ENCODE measurements at places on chromosomes 3 and 15. TPM values are rescaled to one million over a fixed set of nuclear protein-coding genes. Genes with fewer than 3 reads are reported as not detected.

The IL5RA gene
- total RNA-seq: not detected

GRCh38 chr3:195809291-195809785 is 2.4 kb downstream of the MUC4 start:
- peaks cover 13% of the 10 kb centered on the region for H3K36me3 ChIP-seq
- DNase-seq: no peak
- H3K4me1 ChIP-seq: peaks cover 36% of the 10 kb centered on the region
- no peak overlapping the region for H3K27ac ChIP-seq
- H3K4me3 ChIP-seq: no peak overlapping the region
- H3K27me3 ChIP-seq: peaks cover 4% of the 10 kb centered on the region

- no peaks in the 10 kb centered on the region for H3K36me3 ChIP-seq
- H3K4me1 ChIP-seq: no peaks in the 10 kb centered on the region
- peaks cover 4% of the 10 kb centered on the region for H3K27me3 ChIP-seq
- DNase-seq: no peak
- H3K4me3 ChIP-seq: no peak overlapping the region
- H3K27ac ChIP-seq: no peak overlapping the region
Observed at GRCh38 chr3:197600796-197601565, 45.2 kb upstream of the BDH1 start.

The CNTN6 gene
- total RNA-seq: not detected

DNA sequence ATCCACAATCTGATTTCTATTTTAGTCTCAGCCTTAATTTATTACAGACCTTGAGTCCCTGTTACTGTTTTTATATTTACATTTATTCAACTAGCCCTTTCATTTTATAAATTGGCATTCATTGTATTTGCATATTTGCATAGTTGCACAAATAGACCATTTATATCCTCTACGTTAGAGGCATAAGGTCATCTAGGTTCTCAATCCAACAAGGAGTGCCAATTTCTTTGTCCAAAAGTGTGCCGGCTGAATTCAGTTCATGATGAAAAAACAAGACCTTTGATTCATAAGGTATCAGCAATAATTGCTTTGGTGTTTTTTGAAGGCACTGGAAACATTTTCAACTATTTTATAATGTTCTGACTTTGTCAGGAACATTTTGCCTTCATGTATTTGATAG is 33.9 kb upstream of the NANOGP8 start:
- no peak overlapping the region for H3K27ac ChIP-seq
- no peaks in the 10 kb centered on the region for H3K27me3 ChIP-seq
- no peaks in the 10 kb centered on the region for H3K36me3 ChIP-seq
- DNase-seq: no peak
- H3K4me3 ChIP-seq: no peak overlapping the region

DNA sequence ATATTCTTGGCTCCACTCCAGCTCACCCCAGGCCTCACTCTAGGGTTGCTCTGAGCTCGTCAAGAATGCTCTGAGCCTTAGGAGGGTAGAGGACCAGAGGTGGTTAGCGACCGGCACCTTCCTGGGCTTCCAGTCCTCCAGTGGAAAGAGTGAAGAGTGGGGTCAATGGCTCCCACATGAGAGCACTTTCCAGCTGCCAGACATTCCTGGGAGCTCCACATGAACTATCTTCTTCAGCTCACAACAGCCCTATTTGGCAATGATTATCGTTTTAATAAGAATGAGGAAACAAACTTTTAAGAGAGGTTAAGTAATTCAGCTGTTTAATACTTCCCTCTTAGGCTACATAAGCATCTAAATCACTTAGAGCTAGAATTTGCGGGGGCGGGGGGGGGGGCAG is 139.3 kb downstream of the STT3B start:
- no peaks in the 10 kb centered on the region for H3K27me3 ChIP-seq
- no peaks in the 10 kb centered on the region for H3K4me1 ChIP-seq
- H3K36me3 ChIP-seq: no peaks in the 10 kb centered on the region
- DNase-seq: no peak
- no peak overlapping the region for H3K4me3 ChIP-seq
- no peak overlapping the region for H3K27ac ChIP-seq

The MST1R gene
- 4.1 TPM for total RNA-seq

DNA sequence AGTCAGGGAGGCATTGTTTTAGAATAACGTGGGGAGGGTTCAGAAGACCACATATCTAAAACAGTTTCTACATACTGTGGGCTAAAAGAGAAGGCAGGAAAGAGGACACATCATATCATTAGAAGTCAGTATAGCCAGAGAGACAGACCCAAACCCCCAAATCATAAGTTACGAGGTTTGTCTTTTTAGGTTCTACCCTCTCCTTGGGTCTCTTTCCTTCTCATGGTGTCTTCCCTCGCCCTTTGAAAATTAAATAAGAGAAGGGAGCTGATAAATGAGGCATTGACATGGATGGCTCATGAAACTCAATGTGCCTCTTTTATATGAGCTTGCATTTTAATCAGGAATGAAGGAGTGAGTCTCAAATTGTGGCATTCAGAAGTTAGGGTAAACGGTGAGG is 3.4 kb downstream of the UPK1B start:
- no peak overlapping the region for H3K4me3 ChIP-seq
- H3K36me3 ChIP-seq: no peaks in the 10 kb centered on the region
- H3K27ac ChIP-seq: no peak overlapping the region
- H3K27me3 ChIP-seq: peaks cover 13% of the 10 kb centered on the region
- no peak for DNase-seq
- no peaks in the 10 kb centered on the region for H3K4me1 ChIP-seq

DNA sequence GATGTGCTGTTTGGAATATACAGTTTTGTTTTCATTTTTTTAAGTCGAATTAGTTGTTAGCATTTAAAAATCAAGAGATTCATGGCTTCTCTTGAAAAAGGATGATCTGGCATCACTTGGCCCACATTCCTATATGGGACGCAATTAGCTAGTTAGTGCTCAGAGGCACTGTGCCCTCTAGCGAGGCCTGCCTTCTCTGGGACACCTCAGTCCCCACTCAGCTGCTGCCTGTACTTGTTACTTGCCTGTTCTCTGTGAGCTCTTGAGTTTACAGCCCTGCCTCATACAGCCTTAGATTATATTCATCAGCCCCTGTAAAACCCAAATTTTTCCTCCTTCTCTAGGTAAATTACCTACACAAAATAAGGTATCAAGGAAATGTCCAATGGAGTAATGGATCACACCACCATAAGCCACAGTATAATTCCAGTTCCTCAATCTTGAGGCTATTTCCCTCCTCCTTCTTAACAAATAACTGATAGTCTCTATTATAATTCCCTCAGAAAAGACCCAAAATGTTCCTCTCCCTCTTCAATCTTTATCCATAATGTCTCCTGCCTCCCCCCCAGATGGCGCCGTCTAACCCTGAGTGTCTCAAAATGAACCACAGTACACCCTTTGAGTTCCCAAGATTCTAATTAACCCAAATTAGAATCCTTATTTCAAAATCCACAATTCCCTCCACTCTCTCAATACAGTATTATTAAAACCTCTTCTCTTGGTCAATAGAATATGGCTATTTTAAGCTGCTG is 2.7 kb downstream of the ZMAT3 start:
- peak; percentile 57 for DNase-seq
- H3K27ac ChIP-seq: no peak overlapping the region
- H3K4me3 ChIP-seq: peak overlapping the region; percentile 53
- H3K36me3 ChIP-seq: peaks cover 29% of the 10 kb centered on the region

- DNase-seq: no peak
- no peak overlapping the region for H3K4me3 ChIP-seq
- H3K4me1 ChIP-seq: no peaks in the 10 kb centered on the region
- H3K27me3 ChIP-seq: no peaks in the 10 kb centered on the region
- no peak overlapping the region for H3K27ac ChIP-seq
- H3K36me3 ChIP-seq: no peaks in the 10 kb centered on the region
Observed at GRCh38 chr15:75671730-75672602, 24.3 kb downstream of the SNX33 start.

Measured in activated CD4-positive, alpha-beta T cell treated with anti-CD3 and anti-CD28 coated beads, Interleukin-2, amount 10 ng/mL, durations not matched to agents 7 days and 5 days (primary cell).